NCI-H2029 treated with DMSO at 0.1 percent for 48 hours (cell line): ENCODE measurements at places on chromosomes 6 and 20.

DNA sequence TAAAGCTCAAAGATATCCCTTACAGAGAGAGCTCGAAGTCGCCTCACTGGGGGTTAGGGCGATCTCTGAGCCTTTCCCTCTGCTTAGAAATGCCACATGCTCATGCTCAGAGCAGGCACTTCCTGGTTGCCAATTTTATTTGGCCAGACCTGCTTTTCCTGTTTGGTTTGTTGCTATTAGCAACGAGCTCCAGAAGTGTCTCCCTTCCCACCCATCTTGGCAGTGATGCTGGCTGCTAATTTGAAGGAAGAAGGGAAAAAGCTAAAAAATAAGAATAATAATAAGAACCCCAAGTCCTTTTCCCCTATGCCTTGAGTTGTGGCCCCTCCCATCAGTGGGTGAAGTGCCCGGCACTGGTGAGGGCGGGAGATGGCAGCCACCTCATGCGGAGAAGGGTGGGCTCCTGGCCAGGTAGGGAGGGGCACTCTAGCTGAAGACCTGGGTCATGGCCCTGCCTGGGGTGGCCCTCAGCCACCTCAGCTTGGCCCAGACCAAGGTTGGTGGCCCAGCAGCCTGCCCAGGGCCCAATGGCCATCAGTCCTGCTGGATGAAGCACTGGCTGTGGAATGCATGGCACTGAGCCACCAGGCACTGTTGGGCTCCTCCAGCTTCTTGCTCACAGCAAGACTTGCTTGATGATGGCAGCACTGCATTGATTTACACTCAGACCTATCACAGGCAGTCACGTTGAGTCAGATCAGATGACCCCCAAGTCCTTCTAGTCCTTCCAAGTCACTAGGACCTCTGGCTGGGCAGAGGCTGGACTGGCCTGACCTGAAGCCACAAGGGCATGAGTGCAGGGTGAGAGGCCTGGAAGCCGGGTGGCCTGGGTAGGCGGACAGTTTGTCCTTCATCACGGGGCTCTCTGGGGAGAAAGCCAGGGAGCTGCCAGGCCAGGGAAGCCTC is 79.0 kb downstream of the SYNJ2 start:
- DNase-seq = peak; percentile 81

DNA sequence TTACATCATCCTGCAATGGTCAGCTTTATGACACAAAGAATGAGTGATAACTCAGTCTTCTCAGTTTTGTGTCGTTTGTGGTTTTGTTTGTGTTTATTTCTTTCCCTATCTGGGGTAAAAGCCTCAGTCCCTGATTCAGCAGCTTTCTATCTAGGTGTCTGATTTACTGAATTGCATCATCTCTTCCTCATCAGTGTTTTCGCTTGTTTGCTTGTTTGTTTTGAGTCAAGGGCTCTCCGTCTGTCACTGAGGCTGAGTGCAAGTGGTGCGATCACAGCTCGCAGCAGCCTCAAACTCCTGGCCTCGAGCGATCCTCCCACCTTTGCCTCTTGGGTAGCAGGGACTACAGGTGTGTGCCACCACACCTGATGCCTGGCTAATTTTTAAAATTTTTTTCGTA is 548.9 kb downstream of the PRKN start:
- no peak for DNase-seq

- DNase-seq = no peak
Measured at GRCh38 chr6:115221198-115221597, 839.5 kb downstream of the FRK start.

DNA sequence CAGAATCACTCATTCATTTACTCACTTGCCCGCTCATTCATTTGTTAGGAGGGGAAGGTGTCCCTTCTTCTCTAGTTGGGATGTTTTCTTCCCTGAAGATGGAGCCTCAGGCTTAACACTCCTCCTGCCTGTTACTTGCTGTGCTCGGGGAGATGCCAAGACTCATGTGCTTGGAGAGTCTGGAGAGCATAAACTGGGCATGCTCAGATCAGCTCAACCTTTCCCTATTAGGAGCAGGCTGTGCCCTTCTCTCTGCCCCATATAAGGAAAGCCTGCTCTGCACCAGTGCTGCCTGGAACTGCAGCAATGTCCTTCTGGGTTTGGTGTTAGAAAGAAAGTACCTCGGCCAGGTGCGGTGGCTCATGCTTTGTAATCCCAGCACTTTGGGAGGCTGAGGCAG is 18.0 kb upstream of the UBE2V1 start:
- DNase-seq = no peak

- DNase-seq = no peak
Measured at GRCh38 chr6:162974685-162975084, 246.9 kb downstream of the PACRG start.

DNA sequence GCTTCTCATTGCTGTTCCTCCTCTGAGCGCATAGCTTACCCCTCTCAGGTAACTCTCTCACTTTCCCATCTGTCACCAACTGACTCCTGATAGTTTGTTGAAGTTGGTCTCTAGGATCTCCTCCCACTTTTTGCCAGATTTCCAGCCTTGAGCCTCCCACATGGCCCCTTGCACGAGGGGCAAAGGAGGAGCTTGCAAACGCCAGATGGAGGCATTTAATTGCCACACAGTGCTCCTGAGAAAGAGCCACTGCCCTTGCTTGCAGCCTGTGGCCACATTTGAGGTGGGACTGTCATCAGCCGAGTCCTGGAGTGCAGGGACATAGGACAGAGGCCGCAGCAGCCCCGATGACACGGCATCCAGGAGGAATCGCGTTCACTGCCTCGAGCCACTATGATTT is 348.7 kb downstream of the SMOC2 start:
- no peak for DNase-seq

DNA sequence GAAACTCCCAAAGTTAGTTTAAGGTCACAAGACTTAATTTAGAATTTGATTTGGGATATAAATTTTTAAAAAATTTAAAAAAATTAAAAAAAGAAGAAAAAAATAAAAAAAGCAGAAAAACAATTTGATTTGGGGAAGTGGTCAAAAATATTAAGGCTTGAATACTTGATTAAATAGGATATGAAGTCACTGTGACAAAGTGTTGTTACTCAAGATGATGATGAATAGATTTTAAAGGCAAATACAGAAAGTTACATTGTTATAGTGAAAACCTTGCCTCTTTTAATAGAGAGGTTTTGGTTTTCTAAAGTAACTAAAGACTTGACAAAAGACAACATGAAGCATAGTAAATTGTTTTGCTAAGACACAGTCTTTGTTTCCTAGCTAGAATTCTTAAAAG is 7.2 kb downstream of the CST9 start:
- DNase-seq = no peak

- DNase-seq = no peak
Measured at GRCh38 chr20:24102290-24102689, 113.7 kb upstream of the GGTLC1 start.

DNA sequence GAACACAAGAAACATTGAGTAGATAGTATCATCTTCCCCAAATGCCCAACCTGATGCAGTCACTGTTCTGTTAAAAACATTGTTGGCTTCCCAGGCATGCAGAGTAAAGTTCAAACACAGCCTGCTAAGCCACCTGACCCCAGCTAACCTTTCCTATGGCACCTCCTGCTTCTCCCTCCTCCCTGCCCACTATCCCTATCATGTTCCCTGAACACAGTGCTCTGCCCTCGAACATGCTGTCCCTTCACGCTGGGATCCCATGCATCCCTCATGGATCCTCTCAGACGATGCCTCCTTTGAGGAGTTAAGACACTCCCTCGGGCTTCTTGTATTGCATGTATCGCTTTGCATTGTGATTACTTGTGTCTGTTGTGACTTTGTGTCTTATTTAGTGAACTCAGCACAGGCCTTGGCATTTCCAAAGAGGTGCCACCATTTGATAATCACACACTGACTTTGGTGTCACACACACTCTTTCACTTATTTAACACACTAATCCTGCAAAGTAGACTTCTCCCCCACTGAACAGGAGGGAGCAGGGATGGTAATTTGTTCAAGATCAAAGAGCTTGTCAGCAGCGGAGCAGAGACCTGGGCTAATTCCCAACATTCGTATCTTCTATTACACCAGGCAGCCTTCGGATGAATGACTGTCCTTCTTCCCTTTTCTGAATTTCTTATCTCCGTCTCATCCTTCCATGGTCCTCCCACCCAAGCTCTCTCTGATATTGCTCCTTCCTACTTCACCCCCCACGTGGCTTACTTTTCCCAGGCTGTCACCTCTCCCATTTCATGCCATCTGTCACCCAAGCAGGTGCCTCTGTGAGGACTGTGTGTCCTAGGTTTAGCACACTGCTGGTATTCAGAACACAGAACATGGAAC is 28.3 kb upstream of the SMIM29 start:
- no peak for DNase-seq

DNA sequence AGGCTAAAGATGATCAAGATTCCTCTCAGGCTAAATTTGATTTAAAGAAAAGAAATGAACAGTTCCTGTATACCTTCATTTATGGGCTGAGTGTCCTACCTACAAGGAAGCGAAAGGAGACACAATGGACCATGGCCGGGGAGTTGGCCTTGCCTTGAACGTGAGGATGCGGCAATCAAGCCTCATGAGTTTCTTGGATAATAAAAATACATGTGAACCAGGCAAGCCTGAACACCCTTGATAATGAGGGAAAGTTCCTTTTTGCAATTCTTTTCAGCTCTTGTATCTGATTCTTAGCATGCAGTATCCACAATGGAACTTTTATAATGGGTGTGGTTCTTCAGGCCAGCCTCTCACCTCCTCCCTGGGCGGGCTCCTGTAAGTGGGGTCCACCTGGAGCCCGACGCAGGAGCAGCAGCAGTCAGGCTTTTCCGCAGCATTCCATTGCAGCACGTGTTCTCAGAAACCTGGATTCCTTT is 83.8 kb downstream of the RNASET2 start:
- DNase-seq = no peak

- DNase-seq = no peak
Measured at GRCh38 chr6:15268137-15268908, 22.5 kb downstream of the JARID2 start.

- no peak for DNase-seq
Measured at GRCh38 chr6:133699741-133700385, 189.1 kb upstream of the TCF21 start.

- DNase-seq = no peak
Measured at GRCh38 chr20:63292904-63293303, at the start of gene COL20A1. COL20A1 (plus strand) TSS chr20:63293186; CDS start chr20:63295108, 1,922 bp downstream.

DNA sequence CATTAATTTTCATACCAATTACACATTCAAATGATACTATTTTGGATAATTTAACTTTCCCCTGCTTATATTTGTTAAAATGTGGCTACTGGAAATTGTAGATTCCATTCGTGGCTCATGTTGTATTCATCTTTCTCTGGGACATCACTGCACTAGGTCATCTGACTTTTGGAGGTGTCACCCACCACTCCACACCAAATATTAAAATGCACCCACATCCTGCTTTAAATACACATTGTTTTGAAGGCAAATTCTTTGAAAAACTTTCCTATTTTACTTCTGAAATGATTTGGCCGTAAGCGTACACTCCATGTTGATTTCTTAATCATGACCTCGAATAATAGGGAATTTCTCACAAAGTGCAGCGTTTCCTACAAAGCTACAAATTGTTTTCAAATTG is 8.7 kb upstream of the RBM38 start:
- no peak for DNase-seq

DNA sequence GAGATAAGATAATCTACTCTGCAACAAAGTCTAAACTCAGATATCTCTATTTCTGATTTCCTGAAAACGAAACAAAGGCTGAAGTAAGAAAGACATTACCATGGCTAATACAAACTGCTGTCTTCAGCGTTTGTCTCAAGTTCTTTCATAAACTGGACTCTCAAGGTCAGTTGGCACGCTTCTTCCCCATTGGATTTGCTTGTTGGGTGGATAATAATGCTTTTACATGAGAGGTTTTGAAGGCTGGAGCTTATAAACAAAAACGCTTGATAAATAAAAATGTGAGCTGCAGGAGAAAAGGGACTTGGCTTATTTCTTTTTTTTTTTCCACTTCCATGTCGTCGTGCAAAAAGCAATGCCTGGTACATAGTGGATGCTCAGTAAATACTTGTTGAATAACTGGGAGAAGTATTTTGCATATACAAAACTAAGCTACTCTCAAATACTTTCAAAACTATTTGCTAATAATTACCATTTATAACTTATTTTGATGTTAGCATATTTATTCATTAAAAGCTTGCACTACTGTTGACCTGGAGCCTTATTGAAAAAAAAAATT is 65.7 kb upstream of the EEF1A1 start:
- DNase-seq = no peak

DNA sequence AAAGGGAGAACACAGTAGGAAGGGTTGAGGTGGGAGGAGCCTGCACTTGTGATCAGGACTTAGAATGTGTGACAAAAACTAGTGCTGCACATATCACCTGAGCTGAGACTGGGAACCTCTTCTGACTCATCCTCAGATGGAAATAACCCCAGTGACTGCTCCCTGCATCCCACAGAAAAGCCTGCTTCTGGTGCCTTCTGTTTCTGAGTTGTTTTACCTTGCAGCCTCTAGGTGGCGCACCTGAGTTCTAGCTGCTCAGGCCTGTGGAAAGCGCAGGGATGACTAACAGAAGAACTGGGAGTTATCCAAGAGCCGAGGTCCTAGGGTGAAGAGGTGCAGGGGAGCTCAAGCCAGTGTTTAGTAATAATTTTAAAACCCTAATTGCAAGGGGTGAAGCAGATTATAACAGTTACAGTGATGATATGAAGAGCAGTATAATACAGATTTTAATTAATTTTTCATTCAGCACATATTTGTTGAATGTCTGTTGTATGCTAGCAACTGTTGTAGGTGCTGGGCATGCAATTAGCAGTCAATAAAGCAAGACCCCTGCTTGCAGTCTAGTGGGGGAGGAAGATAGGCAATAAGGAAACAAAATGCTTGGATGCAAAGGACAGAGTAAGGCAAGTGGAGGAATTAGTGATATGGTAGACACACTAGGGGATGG is 302.5 kb downstream of the DHX35 start:
- DNase-seq = peak; percentile 77

GRCh38 chr6:139325686-139326085 is 33.9 kb upstream of the TXLNB start:
- no peak for DNase-seq

GRCh38 chr6:146503096-146503495 is 40.5 kb upstream of the RAB32 start:
- no peak for DNase-seq

DNA sequence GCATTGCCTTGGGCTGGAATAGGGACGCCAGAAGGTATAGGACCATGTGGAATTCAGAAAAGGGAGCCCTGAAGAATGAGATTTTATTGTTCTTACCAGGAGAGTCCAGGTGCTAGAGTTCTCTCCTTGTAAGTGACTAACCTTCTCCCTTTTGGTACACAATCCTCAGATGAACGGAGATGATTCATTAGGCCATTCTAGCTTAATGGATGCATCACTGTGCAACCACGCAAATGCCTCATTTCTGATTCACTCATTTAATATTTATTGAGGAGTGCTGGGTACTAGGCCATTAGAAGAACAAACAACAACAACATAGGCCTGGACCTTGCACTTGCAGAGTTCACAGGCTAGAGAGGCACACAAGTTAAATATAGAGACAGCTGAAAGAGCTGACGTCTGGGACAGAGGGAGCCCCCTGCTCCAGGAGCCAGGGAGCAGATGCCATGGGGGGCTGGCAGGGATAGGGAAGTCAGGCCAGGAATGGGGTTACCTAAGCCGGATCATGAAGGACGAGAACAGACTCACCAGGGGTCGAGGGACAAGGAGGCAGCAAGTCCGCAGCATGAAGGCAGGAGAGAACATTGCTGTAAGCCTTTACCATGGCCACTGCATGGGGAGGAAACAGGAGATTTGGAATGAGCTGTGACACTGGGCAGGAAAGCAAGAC is 179.5 kb upstream of the AKAP12 start:
- no peak for DNase-seq
